Left ventricle myocardium superior (tissue), 1 donor: ENCODE measurements at places on chromosomes 4 and X.

DNA sequence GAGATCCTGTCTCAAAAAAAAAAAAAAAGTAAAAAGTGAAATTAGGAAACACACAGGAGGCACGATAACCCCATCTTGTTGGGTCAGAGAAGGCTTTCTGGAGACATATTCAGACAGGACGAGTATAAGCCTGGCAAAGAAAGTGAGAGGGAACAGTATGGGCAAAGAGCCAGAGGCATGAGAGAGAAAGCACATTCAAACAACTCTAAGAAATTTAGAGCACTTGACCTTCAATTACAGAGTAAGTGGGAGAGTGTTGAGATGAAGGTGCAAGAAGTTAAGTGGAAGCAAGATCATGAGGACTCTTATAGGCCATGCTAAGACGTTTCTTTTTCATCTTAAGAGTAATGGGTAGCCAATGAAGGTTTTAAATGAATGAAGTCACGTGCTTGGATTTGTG is 70.4 kb downstream of the ELOVL6 start:
- DNase-seq = no peak

GRCh38 chr4:175784986-175785525 is 27.0 kb downstream of the GPM6A start:
- DNase-seq = no peak

DNA sequence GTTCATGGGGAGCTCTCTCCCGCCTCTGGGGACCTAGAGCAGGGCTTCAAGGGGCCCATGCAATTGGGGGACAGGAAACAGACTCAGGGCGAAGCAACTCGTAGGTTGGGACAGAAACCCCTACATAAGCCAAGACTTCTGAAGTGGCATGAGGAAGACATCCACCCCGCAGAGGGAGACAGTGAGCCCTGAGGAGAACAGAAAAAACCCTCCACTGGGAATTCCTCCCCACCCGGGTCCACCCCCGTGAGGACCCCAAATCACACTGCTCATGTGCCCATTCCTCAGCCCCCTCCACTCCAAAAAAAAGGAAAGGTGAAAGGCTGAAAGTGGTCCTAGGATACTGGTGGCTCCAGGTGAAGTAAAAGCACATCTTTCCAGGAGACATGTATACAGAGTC is 74.0 kb downstream of the CPZ start:
- DNase-seq = no peak

GRCh38 chrX:86137071-86137470 is 11.2 kb upstream of the DACH2 start:
- no peak for DNase-seq

DNA sequence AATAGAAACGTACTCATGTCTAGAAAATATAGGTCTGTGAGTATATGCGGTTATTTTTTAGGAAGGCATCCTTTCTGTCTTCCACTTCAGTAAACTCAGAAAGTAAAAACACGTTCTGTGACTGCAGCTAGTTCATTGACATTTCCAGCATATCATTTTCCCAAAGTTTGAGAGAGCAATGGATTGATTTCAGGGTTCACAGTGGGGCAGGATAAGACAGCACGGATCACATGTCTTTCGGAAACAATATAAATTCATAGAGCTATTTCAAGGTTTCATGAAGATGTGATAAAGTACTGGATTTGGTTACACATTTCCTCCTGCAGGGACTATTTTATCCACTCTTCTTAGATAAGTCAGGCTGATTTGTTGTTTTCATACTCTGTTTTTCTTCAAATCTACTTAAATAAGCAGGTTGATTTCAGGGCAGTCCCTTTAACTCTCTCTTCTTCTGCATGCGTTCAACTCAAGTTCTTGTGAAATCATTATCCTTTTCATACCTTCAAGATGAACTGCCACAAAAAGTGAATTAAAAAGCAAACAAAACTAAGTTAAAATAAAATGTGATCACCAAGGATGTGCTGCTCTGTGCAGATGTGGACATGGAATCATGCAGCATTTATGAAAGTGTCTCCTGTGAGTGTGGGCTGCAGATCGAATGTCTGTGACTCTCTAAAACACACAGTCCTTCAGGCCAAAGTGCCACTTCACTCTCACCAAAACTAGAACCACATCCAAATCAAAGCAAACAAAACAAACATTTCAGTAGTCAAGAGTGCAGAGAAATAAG is 187.7 kb downstream of the UNC5C start:
- DNase-seq = no peak

DNA sequence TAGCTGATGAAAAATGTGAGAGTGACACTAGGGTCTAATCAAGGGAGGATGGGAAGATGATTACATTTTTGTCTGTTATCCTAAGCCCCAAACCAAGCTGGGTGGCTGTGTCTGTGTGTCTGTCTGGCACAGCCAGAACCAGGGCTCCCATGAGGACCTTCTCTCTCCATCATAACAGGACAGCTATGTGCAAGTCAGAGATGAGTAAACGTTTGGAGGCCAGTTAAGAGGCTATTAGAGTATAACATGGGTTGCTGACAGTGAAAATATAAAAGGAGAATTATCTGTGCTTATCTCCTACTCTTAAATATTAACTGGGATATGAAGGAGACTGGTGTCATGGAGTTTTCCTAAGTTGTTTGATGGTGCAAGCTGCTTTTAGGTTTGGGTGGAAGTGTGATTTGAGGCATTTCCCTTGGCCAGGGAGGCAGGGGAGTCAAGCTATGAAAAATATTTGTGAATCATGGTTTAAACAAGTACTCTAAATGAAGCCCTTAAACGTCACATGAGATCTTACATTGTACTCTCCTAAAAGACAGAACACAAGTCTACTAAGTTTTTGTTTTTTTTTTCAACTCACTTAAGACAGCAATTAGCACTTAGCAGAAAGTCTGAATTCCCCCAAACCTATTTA is 156.2 kb downstream of the ENOX2 start:
- DNase-seq = no peak

DNA sequence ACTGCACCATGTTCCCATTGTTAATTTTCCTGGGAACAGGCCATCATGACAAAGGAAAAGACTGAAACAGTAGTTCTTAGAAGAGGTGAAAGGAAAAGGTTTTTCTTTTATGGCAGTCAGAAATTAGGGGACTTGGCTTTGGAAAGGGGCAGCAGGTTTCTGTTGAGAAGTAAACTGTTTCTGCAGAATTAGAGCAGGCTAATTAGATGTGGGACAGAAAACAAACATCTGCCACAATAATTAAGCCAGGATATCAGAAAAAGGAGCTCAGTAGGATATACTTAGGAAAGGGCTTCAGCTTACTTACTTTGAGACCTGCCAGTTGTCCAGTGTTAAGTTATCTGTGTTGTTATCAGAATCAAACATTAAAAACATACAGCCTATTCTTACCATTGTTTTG is 36.7 kb upstream of the STPG2 start:
- no peak for DNase-seq

DNA sequence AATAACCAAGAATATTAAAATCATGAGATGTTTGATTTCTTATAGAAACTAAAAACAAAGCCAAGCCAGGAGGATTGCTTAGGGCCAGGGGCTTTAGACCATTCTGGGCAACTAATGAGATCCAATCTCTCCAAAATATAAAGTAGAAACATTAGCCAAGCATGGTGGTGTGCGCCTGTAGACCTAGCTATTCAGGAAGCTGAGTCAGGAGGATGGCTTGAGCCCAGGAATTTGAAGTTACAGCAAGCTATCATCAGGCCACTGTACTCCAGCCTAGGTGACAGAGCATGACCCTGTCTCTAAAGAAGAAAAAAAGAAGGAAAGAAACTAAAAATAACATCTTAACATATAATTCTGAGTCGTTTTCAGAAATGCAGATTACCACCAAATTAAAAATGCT is 96.7 kb downstream of the NAF1 start:
- DNase-seq = no peak

DNA sequence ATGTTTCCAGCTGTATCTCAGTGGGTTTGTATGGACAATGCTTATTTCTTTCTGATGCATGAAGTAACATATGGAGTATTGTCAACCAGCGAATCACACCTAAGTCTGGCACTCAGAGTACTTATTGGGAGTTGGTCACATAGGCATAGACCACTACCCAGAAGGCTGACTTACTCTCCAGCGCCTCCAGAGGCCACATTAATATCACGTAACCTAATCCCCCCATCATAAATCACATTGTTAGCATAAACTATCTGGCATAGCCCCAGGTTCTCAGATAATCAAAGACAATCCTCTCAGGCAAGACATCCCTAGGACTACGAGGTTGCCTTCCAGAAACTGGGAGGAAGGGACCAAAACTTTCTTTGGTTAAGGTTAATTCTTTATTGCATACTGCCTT is 560.5 kb upstream of the PABPC4L start:
- DNase-seq = no peak

DNA sequence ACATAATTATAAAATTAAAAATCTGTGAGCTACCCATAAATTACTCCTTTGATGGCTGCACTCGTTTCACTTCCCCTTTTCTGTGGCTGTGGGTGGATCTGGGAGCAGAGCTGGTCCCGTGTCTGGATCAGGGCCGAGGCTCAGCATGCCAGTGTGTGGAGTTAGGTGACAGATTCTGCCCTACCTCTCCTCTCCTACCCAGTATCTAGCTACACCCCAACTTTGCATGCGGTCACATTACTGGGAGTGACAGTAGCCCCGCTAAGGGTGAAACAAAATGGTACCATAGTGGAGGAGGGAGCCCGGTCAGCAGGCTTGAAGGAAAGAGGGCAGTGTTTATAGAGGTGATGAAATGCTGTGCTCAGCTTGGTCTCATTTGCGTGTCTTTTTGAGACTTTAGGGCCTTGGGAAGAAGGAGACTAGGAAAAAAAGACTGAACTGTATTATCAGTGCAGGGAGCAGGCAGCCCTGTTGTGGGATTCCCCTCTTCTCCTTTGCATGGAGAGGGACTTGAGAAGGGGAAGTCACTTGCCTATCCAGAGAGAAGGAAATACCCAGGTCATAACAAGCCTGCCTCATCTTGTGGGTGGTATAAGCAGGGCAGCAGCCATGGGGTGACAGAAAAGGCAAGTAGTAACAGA is 48.4 kb downstream of the ARHGAP10 start:
- DNase-seq = peak; percentile 50

- no peak for DNase-seq
Observed at GRCh38 chr4:123853651-123854050, 457.1 kb downstream of the SPRY1 start.

- DNase-seq = peak; percentile 10
Observed at GRCh38 chrX:149286940-149287349, 218.2 kb downstream of the IDS start.
